CD4-positive, alpha-beta T cell treated with Interleukin-4 for 4 hours (primary cell): ENCODE measurements at places on chromosomes 6 and 20.

GRCh38 chr20:63125838-63126601 lies 89.9 kb downstream of the YTHDF1 start:
- no peak for DNase-seq

DNA sequence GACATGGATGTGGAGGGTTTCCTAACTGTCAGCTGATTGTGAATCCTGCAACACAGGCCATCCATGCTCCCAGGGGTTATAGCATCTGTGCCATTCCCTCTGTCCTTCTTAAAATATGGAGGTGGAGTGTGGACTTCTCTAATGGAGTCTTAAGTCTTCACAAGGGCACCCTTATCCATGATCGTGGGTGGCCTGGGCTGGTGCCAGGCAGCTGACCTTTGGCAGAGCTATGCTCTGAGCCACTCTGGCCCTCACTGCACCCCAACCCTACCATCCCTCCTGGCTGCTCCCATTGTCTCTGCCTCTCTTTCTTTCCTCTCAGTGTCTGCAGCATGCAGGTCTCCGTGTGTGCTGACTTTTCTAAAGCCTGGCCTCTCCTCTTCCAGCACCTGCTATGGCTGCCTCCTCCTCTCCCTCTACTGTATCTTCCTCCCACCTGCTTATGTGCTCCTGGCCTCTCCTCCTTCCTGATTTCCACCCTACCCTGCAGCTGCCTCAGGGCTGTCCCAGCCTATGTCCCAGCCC lies 11.2 kb upstream of the PCMTD2 start:
- no peak for DNase-seq

DNA sequence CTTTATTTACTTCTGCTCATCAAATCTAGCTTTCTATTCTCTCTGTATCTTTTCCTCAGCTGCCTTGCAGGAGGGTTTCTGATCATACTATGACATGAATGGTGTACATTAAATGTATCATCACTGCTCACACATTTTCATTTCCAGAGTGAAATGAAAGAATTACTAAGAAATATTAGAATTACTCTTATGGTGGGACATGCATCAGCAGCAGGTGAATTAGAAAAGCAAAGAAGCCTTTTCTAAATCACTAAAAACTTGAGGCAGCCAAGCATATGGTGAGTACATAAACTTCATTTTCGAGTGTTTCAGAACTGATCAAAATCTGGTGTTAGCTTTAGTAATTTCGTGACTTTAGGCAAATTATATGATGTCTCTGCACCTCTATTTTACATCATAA lies 23.6 kb downstream of the IL17A start:
- DNase-seq = no peak

DNA sequence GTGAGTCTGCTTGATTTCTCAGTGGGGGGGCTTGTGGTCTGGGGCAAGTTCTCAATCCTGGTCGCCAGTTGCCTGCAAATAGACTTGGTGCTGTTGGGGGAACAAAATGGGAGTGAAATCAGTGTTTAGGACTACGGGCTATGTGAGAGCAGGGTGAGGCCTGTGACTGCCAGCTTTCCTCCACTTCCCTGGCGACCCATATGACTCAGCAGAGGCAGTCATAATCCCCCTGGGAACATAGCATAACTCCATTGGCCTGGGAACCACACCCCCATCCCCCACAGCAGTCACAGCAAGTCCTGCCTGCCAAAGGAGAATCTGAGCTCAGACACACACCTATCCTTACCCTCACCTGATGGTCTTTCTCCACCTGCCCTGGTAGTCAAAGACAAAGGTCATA lies 387.9 kb downstream of the LMBRD1 start:
- DNase-seq = no peak

DNA sequence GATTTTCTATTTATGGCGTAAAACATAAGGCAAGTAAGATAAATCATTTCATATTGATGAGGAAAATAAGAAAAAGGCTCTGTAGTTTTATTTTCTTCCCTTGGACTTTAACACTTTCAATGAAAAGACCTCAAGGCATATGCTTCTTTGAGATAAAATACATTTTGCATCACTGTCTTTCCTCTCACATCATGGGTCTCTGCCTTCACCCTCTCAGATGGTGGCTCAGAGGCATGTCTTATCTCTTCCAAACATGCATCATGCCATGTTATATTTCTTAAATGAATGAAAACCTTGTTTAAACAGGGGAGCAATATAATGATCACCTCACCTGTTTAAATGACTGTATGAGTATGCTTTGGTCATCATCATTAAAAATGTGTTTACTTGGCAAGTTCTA lies 59.3 kb downstream of the PRL start:
- no peak for DNase-seq
